ENCODE measurements at places on chromosomes 6 and 20. TPM values are rescaled to one million over a fixed set of nuclear protein-coding genes. Genes with fewer than 3 reads are reported as not detected.

Gene GATA5
- polyA plus RNA-seq = 7.1 TPM

Gene CST2
- not detected for polyA plus RNA-seq

Gene DUSP22
- 22.2 TPM for polyA plus RNA-seq

Gene HDGFL1
- polyA plus RNA-seq = not detected

Gene ZFP57
- 0.15 TPM for polyA plus RNA-seq

Gene CASP8AP2
- 22.7 TPM for polyA plus RNA-seq

Gene MEI4
- polyA plus RNA-seq = 2.2 TPM

Gene ADGRB3
- polyA plus RNA-seq = 4.2 TPM

Gene HNF4A
- polyA plus RNA-seq = 54.4 TPM

Gene BPIFA1
- polyA plus RNA-seq = not detected

Gene ACTL10
- polyA plus RNA-seq = 0.55 TPM

Gene CALHM4
- 0.79 TPM for polyA plus RNA-seq

Gene LYRM4
- 41.9 TPM for polyA plus RNA-seq

Gene SYS1
- polyA plus RNA-seq = 38.0 TPM

Gene OR2J2
- polyA plus RNA-seq = not detected
